ENCODE measurements at places on chromosomes 5 and 9. TPM values are rescaled to one million over a fixed set of nuclear protein-coding genes. Genes with fewer than 3 reads are reported as not detected.

The MOB3B gene
- total RNA-seq: 0.96 TPM

GRCh38 chr5:134451936-134452505 is 40.3 kb upstream of the CDKN2AIPNL start:
- DNase-seq: no peak

The PCDHGA3 gene
- not detected for total RNA-seq

- no peak for DNase-seq
These were observed 22.0 kb downstream of the KCTD16 start for GRCh38 chr5:144192661-144193060.

DNA sequence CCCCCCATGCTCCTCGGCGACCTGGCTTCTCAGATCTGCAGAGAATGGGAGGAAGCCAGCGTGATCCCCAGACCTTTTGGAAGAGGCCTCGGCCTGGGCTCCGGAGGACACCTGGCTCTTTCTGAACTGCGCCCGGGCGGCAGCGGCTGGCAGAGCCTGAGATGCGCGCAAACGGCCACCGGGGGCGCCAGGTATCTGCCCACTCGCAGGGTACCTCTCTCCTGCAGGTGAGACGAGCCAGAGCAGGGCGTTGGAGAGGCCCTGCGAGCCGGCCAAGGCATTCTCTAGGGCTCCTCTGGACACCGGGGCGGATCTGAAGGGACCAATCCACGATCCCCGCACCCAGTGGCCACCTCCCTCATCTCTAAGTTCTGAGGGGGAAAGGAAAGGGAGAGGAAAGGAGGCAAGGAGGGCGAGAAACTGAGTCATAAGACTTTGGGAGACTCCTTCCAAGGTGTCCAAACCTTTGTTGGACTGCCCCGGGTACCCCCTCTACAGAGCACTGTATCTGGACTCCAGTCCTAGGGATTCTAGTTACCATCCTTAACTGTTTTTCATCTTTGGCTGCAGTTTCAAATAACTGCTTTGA is 55.0 kb upstream of the SLC46A2 start:
- no peak for DNase-seq

DNA sequence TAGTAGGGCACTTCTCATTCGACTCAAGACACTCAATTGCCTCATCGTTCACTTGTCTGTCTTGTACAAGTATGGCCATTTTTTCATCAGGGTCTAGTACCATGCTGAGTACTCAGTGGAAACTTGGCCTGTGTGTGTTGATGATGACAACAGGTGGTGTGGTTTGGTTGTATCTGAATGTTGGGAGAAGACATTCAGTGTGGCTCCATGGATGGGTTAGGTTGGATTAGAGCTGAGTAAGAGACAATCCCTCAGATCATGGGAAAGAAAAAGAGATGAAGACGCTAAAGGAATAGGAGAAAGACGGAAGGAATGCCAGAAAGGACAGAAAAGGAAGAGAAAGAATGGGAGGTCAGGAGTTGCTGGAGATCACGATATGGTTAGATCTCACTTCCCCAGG is 17.0 kb downstream of the PCDH1 start:
- no peak for DNase-seq

The SPATA9 gene
- not detected for total RNA-seq

GRCh38 chr5:35954175-35954574 is 15.8 kb upstream of the CAPSL start:
- no peak for DNase-seq

The SLC25A48 gene
- total RNA-seq: not detected

The PCDHGA5 gene
- 0.13 TPM for total RNA-seq

DNA sequence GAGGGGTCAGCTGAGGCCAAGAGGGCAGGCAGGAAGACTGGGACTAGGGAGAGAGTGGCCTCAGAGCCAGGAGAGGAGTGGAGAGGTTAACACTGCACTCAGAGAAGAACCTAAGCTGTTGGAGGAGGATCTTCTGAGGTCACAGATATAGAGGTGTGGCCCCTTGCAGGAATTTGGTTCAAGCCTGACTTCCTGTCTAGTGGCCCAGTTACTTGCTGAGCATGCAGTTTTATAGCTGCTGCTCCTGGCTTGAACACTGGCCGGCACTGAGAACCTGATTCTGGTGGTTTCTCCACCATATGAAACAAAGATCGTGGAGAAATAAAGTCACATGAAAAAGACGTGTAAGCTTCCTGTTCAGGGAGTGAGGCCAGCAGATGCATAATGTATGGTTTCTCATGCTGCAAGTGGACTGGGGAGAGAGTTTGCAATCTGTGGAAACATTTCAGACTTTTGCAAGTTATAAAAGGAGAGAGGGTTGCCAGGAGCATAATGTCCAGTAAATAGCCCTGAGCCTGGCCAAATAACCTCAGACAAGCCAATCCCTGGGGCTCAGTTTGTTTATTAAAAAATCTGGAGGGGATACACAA is 82.6 kb downstream of the GALNT10 start:
- no peak for DNase-seq

The SLC34A1 gene
- total RNA-seq: not detected

The IL3 gene
- total RNA-seq: 152 TPM

The FAM221B gene
- not detected for total RNA-seq

GRCh38 chr9:5553211-5553610 is 42.9 kb downstream of the PDCD1LG2 start:
- no peak for DNase-seq

The LCN15 gene
- total RNA-seq: not detected

The IFNA21 gene
- not detected for total RNA-seq

GRCh38 chr5:65611524-65611923 is 12.6 kb downstream of the TRIM23 start:
- no peak for DNase-seq

The GNA14 gene
- total RNA-seq: 0.11 TPM

- DNase-seq: no peak
These were observed 336.1 kb downstream of the GLIS3 start for GRCh38 chr9:3963643-3964369.

GRCh38 chr5:64690417-64691151 is at the start of gene SHISAL2B:
Gene SHISAL2B (plus strand): TSS chr5:64690503. CDS start chr5:64690624, 121 bp downstream.
- DNase-seq: no peak

- no peak for DNase-seq
These were observed 18.3 kb downstream of the FBXW5 start for GRCh38 chr9:136926154-136926704.

DNA sequence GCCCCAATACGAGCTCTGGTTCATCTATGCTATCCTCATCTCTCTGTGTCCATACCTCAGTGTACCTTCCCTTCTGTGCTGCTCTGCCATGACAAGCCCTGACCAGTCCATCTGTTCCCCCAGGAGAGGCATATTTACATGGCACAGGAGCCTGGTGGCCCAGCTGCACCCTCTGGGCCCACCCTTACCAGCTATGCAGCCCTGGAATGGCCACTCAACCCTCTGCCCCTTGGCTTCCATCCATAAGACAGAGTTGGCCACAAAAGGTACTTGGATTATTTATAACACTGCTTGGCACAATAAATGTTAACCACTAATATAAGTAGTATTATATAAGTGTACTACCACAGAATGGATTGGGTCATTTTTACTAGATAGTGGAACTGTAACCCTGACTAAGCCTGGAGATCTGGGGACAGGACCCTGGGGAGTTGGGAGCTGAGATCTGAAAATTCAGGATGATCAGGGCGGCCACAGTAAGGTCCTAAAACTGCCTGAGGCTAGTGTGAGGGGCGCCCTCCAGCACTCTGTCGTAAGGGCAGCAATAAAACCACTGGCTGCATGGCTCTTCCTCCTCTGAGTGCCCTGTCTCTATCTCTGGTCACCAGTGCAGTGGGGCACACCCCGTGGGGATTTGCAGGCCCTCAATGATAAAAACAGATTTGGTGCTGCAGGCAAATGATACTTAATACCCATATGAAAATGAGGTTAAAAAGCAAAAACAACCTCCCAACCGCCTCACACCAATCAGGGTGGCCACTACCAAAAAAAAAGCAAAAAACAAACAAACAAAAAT is 65.8 kb downstream of the SEMA4D start:
- DNase-seq: no peak

- DNase-seq: no peak
These were observed 222.4 kb downstream of the CACNA1B start for GRCh38 chr9:138099803-138100598.

The OR5C1 gene
- not detected for total RNA-seq

- DNase-seq: no peak
These were observed 627 bp downstream of the ARRDC1 start for GRCh38 chr9:137606005-137606621.

- DNase-seq: no peak
These were observed 38.2 kb downstream of the WDR70 start for GRCh38 chr5:37417347-37417746.

- no peak for DNase-seq
These were observed 1089.2 kb downstream of the PTPRD start for GRCh38 chr9:9523476-9524139.

- no peak for DNase-seq
These were observed 801.5 kb upstream of the DMAC1 start for GRCh38 chr9:8600914-8601680.

The CDC14B gene
- 2.9 TPM for total RNA-seq

DNA sequence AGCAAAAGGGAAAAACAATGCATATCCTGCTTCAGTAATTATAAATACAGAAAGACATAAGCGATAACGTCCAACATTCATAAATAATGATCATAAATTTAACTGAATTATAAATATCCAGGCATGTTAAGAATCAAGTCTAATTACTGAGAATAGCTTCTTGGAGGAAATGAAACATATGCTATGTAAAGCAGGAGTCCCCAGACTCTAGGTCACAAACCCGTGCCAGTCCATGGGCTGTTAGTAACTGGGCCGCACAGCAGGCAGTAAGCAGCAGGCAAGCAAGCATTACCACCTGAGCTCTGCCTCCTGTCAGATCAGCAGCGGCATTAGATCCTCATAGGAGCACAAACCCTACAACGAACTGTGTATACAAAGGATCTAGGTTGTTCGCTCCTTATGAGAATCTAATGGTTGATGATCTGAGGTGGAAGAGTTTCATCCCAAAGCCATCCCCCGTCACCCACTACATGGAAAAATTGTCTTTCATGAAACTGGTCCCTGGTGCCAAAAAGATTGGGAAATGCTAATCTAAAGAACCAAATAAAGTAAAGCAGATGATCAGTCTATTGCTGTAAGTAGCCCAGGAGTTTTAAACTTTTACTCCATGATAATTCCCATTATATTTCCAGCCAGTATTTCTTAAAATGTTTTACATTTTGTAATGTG is 50.4 kb downstream of the CERT1 start:
- no peak for DNase-seq

The CDX1 gene
- total RNA-seq: 0.13 TPM
